ENCODE measurements at places on chromosomes 2 and 18.

DNA sequence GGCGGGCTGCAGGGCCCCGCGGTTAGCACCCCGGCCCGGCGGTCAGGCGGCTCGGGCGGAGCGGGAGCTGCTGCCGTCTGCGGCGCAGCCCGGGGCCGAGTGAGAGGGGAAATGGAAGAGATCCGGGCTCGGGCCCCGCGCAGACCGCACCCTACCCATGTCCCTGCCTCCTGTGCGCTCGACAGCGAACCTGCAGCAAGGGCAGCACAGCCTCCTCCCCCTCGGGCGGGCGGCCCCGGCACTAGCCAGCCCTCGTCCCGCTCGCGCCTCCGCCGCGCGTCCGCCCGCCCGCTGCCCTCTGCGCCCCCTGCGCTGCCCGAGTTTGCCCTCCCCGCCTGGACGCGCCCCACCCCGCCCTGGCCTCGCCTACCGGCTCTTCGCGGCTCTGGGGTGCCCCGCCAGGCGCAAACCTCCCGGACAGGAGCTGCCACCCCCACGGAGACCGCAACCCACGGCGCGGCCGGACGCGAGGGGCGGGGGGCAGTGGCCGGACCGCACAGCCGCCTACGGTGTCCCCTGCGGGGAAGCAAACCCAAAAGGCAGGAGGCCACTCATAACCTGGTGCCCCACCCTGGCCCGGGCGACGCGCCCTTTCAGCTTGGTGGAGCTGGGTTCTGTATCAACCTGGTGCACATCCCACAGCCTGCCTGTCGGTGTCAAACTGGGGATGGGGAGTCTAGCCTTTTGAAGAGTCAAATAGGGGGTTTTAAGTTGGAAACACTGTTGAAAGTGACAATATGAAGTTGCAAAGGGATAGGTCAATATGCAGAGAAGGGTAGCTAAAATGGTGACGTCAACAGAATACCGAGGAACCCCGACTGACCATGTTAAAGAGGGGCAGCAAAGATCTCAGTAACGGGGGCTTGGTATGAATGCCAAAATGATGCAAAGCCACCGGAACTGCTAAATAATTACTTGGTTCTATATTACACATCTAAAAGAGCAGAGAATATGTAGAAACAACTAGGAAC, at the start of gene IHH:
Gene IHH (minus strand): TSS at position 101 of the 971 bp plus-strand sequence. CDS start 454 bp downstream, outside the sequence.
- no peak for DNase-seq

GRCh38 chr2:203062126-203062525, 47.5 kb downstream of the NBEAL1 start:
- no peak for DNase-seq

- DNase-seq: no peak
Observed at GRCh38 chr18:31302991-31303390, 15.0 kb upstream of the DSG1 start.

DNA sequence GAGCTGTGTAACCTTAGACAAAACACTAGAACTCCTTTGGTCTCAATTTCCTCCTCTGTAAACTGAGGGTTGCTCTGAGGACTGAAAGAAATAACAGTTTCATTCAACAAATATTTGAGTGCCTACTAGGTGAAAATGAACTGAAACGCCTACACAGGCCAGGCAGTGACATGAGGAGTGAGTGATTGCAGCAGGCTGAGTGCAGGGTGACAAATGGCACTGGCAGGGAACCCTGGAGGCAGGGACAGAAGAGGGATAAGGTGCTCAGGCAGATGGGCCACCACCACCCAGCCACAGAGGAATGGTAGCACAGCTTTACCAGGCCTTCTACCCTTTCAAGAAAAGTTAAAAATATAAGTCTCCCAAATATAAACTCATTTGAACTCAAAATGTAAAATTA, 11.5 kb upstream of the RNU4ATAC start:
- no peak for DNase-seq

- no peak for DNase-seq
Observed at GRCh38 chr18:73733806-73734314, 413.8 kb downstream of the FBXO15 start.

DNA sequence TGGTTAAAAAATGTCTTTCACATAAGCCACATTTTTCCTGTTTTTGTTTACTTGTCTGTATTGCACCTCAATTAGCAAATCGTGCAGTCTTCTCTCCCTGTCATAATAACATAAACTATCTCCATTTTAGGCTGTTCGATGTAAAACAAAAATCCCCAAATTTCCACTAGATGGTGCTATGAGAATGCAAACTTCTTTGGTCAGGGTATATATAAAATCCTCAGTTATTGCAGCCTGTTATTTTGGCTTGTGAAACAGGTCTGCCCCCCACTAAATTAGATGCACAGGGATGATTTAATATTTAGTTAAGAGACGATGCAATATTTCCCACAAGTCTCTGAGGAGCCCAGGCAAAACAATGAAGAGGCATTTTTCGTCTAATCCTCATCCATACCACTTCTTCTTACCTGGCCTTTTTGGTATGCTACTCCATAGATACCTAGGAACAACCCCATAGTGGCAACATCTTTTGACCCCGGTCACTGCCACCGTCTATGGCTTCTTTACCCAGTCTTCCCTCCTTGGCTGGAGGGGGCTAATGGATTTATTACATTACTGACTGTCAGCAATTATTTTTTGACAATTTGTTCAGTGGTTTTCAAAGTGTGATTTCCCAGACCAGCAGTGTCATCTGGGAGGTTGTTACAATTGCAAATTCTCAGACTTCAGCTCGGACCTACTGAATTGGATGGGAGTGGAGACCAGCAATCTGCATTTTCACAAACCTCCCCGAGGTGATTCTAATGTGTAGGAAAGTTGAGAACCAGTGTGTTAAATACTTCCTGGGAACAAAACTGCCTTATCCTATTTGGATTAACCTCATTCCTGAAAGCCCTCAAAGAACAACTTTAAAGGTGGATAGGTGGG, 117.4 kb upstream of the CWC22 start:
- DNase-seq: no peak

DNA sequence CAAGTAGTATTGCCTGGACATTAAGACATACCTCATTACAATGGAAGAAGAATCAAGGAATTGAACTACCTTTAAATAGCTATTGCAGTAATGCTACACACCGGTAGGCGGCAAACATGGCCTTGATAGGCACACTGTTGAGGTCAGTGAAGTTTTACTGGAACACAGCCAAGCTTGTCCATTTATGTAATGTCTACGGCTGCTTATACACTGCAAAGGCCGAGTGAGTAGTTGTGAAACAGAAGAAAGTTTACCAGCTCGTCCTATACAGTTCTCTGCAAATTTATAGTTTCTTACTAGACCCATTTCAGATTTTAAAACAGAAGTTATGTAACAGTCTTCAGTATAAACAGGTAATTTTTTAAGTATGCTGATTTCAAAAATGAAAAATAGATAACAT, 38.8 kb downstream of the PPP4R1 start:
- DNase-seq: no peak

DNA sequence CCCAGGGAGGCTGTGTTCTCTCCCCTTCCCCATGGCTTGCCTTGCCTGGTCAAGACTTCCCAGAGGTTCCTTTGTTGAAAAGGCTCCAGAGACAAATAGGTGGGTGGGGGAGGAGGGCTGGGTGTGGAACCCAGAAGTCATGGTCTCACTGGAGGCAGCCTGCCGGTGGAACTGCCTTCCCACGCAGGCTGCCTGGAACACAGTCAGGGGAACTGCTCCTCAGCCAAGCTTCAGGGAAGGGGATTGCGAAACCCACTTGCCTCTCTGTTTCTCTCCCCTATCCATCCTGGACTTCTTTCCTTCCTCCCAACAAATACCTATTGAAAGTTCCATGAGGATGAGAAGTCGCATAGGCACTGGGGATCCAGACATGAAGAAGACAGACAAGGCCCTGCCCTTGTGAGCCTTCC, 31.6 kb downstream of the MARCO start:
- DNase-seq: no peak

- no peak for DNase-seq
Observed at GRCh38 chr2:179044500-179044899, 5.4 kb downstream of the CCDC141 start.

GRCh38 chr18:8091035-8091434, 518.2 kb upstream of the RAB12 start:
- DNase-seq: no peak

DNA sequence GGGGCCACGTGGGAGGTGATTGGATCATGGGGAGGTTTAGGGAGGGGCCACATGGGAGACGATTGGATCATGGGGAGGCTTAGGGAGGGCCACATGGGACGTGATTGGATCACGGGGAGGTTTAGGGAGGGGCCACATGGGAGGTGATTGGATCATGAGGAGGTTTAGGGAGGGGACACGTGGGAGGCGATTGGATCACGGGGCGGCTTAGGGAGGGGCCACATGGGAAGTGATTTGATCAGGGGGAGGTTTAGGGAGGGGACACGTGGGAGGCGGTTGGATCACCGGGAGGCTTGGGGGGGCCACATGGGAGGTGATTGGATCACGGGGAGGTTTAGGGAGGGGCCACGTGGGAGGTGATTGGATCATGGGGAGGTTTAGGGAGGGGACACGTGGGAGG, 22.5 kb upstream of the SALL3 start:
- DNase-seq: no peak

DNA sequence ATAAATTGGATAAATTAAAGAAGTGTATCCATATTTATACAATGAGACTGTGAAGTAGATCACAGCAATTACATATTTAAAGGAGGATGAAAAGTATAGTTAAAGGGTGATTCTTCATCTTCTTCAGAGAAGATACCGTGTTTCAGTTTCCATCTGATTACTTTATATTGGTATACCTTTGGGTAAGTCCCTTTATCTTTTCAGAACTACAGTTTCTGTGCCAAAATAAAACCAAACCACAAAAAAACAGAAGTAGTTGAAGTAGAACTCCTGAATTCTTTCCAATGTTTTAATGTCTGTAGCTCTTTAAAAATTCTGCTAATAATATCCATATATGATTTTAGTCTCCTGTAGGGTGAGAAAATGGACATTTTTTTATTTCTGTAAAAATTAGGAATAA, 231.2 kb upstream of the LINC00305 start:
- DNase-seq: no peak

DNA sequence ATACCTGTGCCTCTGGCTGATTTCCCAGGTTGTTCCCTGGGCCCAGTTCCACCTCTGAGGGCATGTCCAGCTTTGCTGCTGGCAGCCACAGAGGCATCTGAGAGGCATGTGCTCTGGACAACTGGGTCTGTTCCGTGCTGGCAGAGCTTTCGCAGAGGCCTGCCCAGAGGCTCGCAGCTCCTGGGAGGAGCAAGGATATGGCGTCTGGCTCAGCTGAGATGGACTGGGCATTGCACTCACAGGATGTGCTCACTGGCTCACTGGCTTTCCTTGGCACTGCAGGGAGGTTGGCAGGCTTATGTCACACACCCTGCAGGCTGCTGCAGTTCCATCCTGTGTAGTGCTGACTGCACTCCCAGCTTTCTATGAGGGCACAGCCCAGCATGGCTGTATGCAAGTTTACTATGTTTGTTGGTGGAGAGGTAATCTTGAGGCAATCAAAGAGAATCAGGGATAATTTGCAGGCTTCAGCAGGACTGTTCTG, 172.3 kb downstream of the PRKCE start:
- no peak for DNase-seq

- no peak for DNase-seq
Observed at GRCh38 chr2:107719836-107720235, 106.9 kb upstream of the RGPD4 start.

DNA sequence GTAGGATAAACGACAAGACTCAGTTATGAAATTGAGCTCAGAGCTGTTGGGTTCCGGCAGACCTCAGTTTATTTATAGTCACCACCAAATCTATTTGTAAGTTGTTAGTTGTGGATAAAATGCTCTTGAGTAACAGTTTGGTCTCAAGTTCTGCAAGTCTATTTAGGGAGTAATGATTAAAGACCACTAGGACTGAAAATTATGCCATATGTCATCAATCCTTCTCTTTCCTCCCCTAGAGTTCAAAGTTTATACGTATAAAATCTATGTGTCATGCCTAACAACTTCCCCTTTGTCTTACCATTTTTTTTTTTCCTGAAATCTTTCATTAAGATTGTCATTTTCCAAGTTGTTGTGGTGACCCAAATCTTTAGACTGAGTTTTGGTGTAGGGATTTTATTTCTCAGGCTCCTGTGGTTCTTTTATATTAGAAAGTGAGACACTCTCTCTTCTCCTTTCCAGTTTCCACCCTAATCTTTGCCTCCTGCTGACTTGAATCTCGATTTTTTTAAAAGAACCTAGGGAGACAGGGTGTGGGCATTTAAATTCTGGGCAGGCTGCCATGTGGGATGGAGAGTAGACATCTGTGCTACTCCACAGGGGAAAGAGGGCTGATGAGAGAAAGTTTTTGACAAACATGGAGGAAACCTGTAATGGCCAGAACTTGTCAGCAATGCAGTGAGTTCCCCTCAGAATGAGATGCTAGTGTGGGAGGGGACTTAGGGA, 51.0 kb downstream of the LAMA3 start:
- DNase-seq: no peak

DNA sequence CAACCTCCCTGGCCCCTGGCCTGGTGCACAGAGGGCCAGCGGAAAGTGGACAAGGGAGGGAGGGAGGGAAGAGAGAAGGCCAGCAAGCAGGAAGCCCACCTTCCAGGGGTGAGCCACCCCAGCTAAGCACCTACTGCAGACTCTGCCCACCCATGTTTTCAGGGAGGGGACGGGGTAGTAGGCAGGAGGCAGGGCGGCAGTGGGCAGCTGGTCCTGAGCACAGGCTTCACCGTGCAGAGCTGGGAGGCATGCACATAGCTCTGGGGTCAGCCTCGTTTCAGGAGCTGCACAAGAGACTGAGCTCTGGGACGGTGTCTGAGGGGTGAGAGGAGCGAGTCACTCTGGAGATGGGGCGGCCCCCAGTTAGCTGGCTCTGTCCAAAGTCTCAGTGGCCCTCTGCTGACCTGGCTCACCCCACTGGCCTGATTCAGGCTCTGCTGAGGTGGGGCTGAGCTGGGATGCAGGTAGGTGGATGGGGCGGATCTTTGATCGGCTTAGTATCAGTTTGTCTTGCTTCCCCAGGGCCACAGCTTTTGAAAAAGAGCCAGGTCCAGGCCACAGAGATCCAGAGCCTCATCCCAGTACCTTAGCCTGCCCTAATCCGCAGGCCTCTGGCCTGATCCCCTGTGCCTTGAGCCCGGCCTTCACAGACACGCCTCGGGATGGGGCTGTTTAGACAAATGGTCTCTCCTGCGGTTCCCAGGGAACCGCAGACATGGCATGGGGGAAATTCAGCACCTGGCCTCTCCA, 3.7 kb downstream of the NMUR1 start:
- DNase-seq: no peak

- no peak for DNase-seq
Observed at GRCh38 chr18:8706791-8707555, 1.6 kb downstream of the MTCL1 start.
